ENCODE measurements at places on chromosomes 4 and X. TPM values are rescaled to one million over a fixed set of nuclear protein-coding genes. Genes with fewer than 3 reads are reported as not detected.

Gene RHOXF1
- total RNA-seq = not detected

Gene PNMA3
- 15.0 TPM for total RNA-seq

Gene SH2D1A
- total RNA-seq = not detected

Gene PPEF1
- total RNA-seq = 29.7 TPM

Gene STS
- total RNA-seq = 6.3 TPM

Gene ASB12
- total RNA-seq = 0.63 TPM

Gene GCNA
- 5.3 TPM for total RNA-seq

Gene LONRF3
- 2.5 TPM for total RNA-seq

Gene SMR3B
- total RNA-seq = not detected

Gene OCRL
- total RNA-seq = 31.9 TPM

Gene SORCS2
- total RNA-seq = 8.1 TPM
